ENCODE measurements at places on chromosomes 2 and 18. TPM values are rescaled to one million over a fixed set of nuclear protein-coding genes. Genes with fewer than 3 reads are reported as not detected.

The IL36G gene
- not detected for total RNA-seq

GRCh38 chr2:21642647-21643046 is 518.9 kb downstream of the TDRD15 start:
- H3K27ac ChIP-seq, result no peak overlapping the region
- H3K36me3 ChIP-seq, result no peaks in the 10 kb centered on the region
- no peaks in the 10 kb centered on the region for H3K4me1 ChIP-seq
- H3K27me3 ChIP-seq, result no peaks in the 10 kb centered on the region
- no peak overlapping the region for H3K4me3 ChIP-seq

- peak overlapping the region; percentile 74 for H3K27ac ChIP-seq
- no peaks in the 10 kb centered on the region for H3K27me3 ChIP-seq
Observed at GRCh38 chr2:240513549-240514287, 44.1 kb downstream of the ANKMY1 start.

GRCh38 chr18:292271-292670 is 24.4 kb upstream of the THOC1 start:
- H3K36me3 ChIP-seq, result no peaks in the 10 kb centered on the region
- no peaks in the 10 kb centered on the region for H3K27me3 ChIP-seq
- DNase-seq, result no peak
- H3K4me1 ChIP-seq, result no peaks in the 10 kb centered on the region

The ZCCHC2 gene
- 56.8 TPM for total RNA-seq

DNA sequence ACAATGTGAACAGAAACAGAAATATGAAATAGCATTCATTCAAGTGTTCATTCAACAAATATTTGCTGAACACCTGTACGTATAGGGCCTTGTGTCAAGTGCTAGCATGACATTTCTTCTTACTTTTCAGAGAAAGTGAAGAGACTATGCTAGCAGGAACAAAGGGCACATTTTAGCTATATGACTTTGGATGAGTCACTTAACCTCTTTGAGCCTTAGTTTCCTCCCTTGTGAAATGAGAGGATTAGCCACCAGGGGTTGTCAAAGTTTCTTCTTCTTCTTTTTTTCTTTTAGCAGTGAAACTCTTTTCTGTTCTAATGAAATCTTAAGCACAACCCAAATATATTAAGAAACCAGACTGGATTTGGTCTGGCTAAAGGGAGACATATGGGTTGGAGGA is 53.1 kb downstream of the FIGN start:
- H3K27me3 ChIP-seq, result no peaks in the 10 kb centered on the region
- H3K36me3 ChIP-seq, result no peaks in the 10 kb centered on the region
- H3K4me1 ChIP-seq, result no peaks in the 10 kb centered on the region

GRCh38 chr18:22136395-22136794 is 33.0 kb upstream of the GATA6 start:
- DNase-seq, result no peak
- no peak overlapping the region for H3K27ac ChIP-seq
- no peaks in the 10 kb centered on the region for H3K4me1 ChIP-seq
- no peak overlapping the region for H3K4me3 ChIP-seq
- peaks cover 2% of the 10 kb centered on the region for H3K27me3 ChIP-seq

All from activated naive CD8-positive, alpha-beta T cell treated with anti-CD3 and anti-CD28 coated beads, Interleukin-2, amount 10 ng/mL, durations not matched to agents 7 days and 5 days (primary cell).